Stimulated activated CD8-positive, alpha-beta memory T cell treated with anti-CD3 and anti-CD28 coated beads, Interleukin-15, amount 100 ng/mL, for 48 hours (primary cell): ENCODE measurements at places on chromosomes 11 and 22.

- DNase-seq = no peak
Measured at GRCh38 chr22:46622081-46622521, 1.9 kb downstream of the GRAMD4 start.

DNA sequence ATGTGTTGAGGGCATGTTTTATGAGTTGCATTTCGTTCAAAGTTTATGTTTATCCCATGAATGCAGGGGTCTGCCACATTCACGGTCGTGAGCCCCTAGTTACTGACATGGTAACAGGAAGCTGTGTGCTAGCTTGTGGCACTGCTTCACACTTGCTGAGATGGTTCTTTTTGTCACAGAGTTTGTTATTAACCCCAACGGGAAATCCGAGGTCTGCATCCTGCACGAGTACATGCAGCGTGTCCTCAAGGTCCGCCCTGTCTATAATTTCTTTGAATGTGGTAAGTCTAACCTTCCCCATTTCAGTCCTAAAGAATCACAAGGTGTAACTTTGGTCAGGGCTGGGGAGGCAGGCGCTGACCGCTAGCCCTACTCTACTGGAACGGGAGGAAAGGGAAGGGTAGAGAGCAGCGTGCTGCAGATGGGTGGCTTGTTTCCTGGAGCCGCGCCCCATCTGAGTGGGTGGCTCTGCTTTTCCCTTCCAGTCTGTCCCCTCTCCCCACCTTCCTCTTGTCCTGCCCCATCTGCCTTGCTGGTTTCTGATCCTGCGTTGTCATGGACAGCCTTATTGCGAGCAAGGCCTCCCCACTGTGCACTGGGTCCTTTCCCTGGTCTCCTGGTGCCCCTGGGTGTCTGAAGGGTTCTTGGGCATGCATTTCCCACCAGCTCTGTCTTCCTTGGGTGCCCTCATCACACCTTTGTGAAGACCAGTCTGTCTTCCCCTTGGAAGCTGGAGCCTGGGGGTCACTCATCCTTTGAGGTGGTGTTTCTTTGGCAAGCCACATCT lies 11.8 kb downstream of the DGCR8 start:
- no peak for DNase-seq

- no peak for DNase-seq
Measured at GRCh38 chr11:45904309-45904915, 2.7 kb downstream of the FREY1 start.

- DNase-seq = no peak
Measured at GRCh38 chr11:6095798-6096197, 11.7 kb upstream of the OR56B4 start.

- DNase-seq = no peak
Measured at GRCh38 chr11:84261707-84262106, 975.5 kb upstream of the CCDC90B start.

GRCh38 chr11:114758627-114759026 lies 80.3 kb downstream of the NXPE2 start:
- DNase-seq = no peak

DNA sequence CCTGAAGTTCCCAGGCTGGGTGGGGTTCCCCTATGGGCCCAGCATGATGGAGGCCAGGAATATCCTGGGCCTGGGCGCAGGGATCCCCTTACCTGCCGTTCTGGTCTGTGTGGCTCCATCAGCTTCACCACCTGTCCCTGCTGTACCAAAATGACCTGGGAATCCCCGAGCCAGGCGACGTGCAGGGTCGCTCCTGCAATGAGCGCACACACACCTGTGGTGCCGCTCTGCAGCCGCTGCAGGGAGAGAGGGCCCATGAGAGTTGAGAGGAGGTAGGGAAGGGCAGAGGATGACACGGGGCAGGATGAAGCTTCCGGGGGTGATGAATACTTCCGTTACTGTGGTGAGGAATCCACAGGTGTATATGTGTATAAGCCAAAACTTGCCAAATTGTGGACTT lies 21.6 kb downstream of the PPM1F start:
- no peak for DNase-seq

- no peak for DNase-seq
Measured at GRCh38 chr11:27723687-27724086, 23.4 kb upstream of the BDNF start.

DNA sequence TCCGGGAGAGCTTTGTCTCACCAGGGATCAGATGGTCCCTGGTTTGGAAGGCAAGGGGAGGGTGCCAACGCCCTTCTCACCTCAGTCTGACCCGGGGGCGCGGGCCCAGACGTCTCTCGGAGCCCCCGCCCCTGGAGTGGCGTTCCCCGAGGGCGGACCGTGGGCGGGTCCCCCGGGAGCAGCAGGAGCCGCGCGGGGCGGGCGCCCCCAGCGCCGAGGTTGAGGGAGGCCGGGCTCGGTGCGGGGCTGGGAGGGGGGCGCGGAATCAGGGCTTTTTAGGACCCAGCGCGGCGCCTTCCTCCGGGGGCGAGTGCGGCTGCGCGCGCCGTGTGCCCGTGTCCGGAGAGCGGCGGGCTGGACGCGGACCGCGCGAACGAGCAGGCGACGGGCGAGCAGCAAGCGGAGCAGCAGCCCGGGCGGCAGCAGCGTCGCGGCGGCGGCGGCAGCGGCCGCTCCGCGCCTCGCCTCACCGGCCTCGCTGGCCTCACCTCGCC lies at the start of gene KCNC1:
Gene KCNC1, plus strand, starts transcription at position 364 of the 494 bp plus-strand sequence. CDS start 1,222 bp downstream, outside the sequence.
- DNase-seq = no peak
